Mesendoderm (in vitro differentiated cells): ENCODE measurements at places on chromosomes 16 and 17.

GRCh38 chr16:53952215-53953208 lies 248.6 kb downstream of the FTO start:
- no peak overlapping the region for H3K27ac ChIP-seq
- H3K36me3 ChIP-seq, result no peaks in the 10 kb centered on the region
- H3K4me1 ChIP-seq, result no peaks in the 10 kb centered on the region
- no peak overlapping the region for H3K4me3 ChIP-seq
- no peaks in the 10 kb centered on the region for H3K27me3 ChIP-seq

DNA sequence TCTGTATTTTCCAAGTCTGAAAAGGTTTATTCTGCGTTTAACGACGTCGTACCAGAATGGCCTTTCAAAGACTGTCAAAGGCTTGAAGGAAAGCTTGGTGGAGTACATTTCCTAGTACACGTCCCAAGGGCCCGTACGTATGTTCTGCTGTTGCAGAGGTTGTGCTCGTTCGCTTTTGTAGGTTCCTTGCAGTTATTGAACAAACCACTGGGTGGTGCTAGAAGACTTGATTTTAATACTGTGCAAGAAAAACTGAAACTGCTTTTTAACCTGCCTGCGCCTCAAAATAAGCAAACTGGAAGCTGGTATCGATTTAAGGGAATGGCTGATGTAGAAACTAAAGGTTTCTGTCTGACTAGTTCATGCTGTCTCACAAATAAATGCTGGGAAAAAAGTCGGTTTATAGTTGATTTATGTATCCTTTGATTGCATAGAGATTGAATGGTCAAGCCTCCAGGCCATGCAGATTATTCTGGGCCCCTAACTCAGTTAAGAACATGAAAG lies 54.6 kb downstream of the USP10 start:
- peaks cover 2% of the 10 kb centered on the region for H3K36me3 ChIP-seq
- H3K27me3 ChIP-seq, result no peaks in the 10 kb centered on the region
- no peak overlapping the region for H3K4me3 ChIP-seq
- no peak overlapping the region for H3K27ac ChIP-seq

DNA sequence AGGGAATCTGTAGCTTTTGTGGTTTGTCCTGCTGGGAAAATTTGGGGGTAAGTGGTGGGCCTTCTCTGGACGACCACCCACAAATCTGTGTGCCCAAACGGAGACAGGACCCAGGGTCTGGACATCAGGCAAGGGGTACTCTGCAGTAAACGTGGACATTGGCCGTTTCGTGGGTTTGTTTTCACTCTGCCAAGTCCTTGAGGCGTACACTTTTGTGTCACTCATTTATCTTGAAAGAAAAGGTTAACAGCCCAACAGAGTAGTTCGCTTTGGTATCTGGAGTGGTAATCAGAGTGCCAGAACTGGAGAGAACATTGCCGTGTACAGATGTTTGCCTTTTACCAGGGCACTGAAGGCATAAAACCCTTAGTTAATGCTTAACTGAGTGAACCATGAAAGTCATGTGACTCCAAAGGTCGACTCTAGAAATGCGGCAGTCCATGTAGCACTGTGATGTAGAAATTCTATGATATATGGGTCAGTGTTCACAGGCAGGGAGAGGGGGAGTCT lies 15.4 kb downstream of the NAA60 start:
- peak overlapping the region; percentile 93 for H3K27ac ChIP-seq
- no peak for DNase-seq
- peak overlapping the region; percentile 91 for H3K4me3 ChIP-seq
- H3K27me3 ChIP-seq, result no peaks in the 10 kb centered on the region
- H3K4me1 ChIP-seq, result peaks cover 12% of the 10 kb centered on the region

- no peak overlapping the region for H3K4me3 ChIP-seq
- no peaks in the 10 kb centered on the region for H3K4me1 ChIP-seq
- H3K36me3 ChIP-seq, result no peaks in the 10 kb centered on the region
- H3K27ac ChIP-seq, result no peak overlapping the region
- H3K27me3 ChIP-seq, result no peaks in the 10 kb centered on the region
- DNase-seq, result peak; percentile 35
Observed at GRCh38 chr16:27582883-27583282, 32.9 kb downstream of the KATNIP start.

- no peaks in the 10 kb centered on the region for H3K27me3 ChIP-seq
- no peaks in the 10 kb centered on the region for H3K4me1 ChIP-seq
- no peaks in the 10 kb centered on the region for H3K36me3 ChIP-seq
- no peak overlapping the region for H3K27ac ChIP-seq
- no peak overlapping the region for H3K4me3 ChIP-seq
- no peak for DNase-seq
Observed at GRCh38 chr16:10325783-10326543, 59.9 kb upstream of the ATF7IP2 start.

DNA sequence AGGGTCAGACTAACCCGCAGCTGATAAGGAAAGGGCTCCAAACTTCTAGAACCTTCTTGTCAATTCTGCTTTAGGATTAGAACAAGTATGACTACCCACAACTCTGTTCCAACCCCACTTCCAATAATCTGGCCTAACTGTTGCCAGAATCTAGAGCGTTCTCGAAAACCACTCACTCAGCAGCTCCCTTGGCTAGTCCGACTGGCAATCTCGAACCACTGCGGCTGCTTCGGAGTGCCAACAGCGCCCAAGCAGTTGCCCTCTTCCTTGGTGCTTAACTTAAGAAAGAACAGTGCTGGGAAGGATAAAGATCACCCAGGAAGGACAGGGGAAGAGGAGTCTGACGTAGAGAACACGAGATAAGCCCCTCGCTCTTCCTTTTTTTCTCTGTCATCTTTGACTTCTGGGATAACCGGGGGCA lies 818 bp downstream of the DNAJC7 start:
- no peaks in the 10 kb centered on the region for H3K36me3 ChIP-seq
- no peaks in the 10 kb centered on the region for H3K27me3 ChIP-seq
- DNase-seq, result no peak
- H3K4me1 ChIP-seq, result peaks cover 13% of the 10 kb centered on the region
- peak overlapping the region; percentile 91 for H3K27ac ChIP-seq

DNA sequence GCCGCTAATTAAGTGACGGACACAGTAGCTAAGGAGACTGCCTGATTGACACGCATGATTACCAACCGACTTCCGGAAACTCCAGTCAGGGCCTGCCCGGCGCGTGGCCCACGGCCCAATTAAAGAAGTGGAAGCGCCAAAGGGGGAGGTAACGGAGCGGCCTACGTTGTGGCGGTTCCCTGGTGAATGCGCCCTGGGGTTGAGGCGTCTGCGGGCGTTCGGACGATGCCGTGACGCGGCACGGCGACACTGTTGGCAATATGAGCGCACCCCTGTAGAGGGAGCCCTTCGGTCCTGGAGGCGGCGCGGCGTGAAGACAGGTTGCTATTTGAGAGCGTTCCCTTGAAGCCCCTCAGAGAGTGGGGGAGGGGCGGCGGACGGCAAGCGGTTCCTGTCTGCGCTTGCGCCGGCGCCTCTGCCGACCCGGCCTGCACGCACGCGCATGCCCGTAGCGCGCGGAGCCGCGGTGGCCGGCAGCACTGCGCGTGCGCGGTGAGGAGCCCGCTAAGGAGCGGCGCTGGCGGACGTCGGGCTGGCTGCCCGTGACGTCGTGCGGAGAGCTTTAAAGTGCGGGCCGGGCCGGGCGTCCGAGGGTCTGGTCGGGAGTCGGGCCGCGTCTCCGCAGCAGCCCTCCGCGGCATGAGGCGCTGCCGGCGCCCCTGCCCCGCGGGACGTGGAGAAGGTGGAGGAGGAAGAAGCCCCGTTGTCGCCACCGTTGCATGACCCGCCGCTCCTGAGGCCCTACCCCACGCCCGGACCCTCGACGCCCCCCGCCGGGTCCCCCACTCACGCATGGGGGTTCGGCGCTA lies at the start of gene ALKBH5:
Gene ALKBH5, plus strand, starts transcription at position 495 of the 809 bp plus-strand sequence. CDS start 416 bp downstream, outside the sequence.
- peak; percentile 100 for DNase-seq
- peaks cover 23% of the 10 kb centered on the region for H3K4me1 ChIP-seq
- H3K36me3 ChIP-seq, result peaks cover 1% of the 10 kb centered on the region
- H3K4me3 ChIP-seq, result peak within 1 kb of the TSS; percentile 73
- H3K27ac ChIP-seq, result peak within 1 kb of the TSS; percentile 95

- H3K4me1 ChIP-seq, result peaks cover 9% of the 10 kb centered on the region
- no peaks in the 10 kb centered on the region for H3K27me3 ChIP-seq
- peak; percentile 51 for DNase-seq
- peaks cover 7% of the 10 kb centered on the region for H3K36me3 ChIP-seq
- peak overlapping the region; percentile 95 for H3K4me3 ChIP-seq
Observed at GRCh38 chr17:81665205-81666091, 957 bp downstream of the OXLD1 start.

DNA sequence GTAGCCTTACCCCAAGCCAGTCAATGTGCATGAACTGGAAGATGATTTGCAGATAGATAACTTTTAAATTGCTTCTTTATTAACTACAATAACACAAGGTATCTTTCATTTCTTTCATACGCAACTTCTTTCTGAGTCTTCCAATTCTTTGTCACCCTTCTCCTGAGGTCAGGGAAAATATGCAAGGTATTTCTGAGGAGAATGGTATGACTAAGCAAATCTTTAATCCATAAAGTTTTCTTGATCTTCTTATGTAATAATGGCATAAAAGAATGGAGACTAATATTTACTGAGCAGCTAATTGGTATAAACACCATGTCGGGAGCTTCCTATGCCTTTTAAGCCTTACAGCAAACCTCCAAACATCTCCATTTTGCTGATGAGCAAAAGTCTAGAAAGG lies 438.9 kb downstream of the KCNJ2 start:
- H3K36me3 ChIP-seq, result no peaks in the 10 kb centered on the region
- H3K27ac ChIP-seq, result no peak overlapping the region
- DNase-seq, result peak; percentile 22
- no peaks in the 10 kb centered on the region for H3K4me1 ChIP-seq
- no peaks in the 10 kb centered on the region for H3K27me3 ChIP-seq
- H3K4me3 ChIP-seq, result no peak overlapping the region

GRCh38 chr17:82388922-82389283 lies 17.3 kb downstream of the UTS2R start:
- no peaks in the 10 kb centered on the region for H3K27me3 ChIP-seq
- no peaks in the 10 kb centered on the region for H3K4me1 ChIP-seq
- no peaks in the 10 kb centered on the region for H3K36me3 ChIP-seq
- H3K4me3 ChIP-seq, result no peak overlapping the region

GRCh38 chr16:66065925-66066324 lies 300.6 kb upstream of the CDH5 start:
- no peak for DNase-seq
- H3K4me3 ChIP-seq, result no peak overlapping the region
- H3K4me1 ChIP-seq, result no peaks in the 10 kb centered on the region
- H3K36me3 ChIP-seq, result no peaks in the 10 kb centered on the region
- peaks cover 2% of the 10 kb centered on the region for H3K27me3 ChIP-seq
- no peak overlapping the region for H3K27ac ChIP-seq

DNA sequence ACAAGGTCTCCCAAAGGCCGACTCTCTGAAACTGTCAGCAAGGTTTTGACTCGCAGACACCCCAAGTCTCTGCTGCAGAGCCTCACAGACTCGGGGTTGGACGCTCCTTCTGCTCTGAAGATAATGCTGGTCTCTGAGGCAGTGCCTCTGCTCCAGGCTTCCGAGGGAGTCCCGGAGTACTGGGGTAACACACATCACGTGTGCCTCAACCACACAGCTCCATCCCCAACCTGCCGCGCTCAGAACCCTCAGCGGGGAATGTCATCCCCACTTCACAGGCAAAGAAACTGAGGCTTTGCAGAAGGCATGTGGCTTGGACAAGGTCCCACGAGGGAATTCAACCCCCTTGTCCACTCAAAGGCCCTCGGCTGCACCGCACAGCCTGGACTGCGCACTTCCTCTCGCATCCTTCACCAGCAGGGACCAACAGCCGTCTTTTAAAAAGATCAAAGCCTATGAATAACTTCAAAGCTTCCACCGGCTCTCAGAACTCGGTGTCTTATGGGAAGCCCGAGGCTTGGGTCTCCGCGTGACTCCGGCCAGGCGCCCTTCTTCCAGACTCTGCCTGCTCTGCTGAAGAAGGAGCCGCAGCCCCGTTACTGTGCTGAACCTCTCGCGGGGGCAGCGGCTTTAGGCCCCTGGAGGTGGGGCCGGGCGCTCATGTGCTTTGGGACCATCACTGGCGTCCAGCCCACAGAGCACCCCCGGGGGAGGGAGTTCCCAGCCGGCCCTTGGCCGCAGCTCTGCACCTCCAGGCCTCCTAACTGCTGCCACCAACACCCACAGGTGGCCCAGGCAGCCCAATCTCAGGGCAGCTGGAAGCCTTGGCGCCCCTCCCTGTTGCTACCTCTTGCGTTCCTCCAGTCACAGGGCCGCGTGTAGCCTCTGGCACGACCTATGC lies 2.2 kb downstream of the TMEM204 start:
- no peak overlapping the region for H3K4me3 ChIP-seq
- H3K27me3 ChIP-seq, result no peaks in the 10 kb centered on the region
- H3K4me1 ChIP-seq, result no peaks in the 10 kb centered on the region
- no peaks in the 10 kb centered on the region for H3K36me3 ChIP-seq
